Fibroblast of upper back skin (primary cell): ENCODE measurements at places on chromosomes 4 and X.
A peak's percentile ranks its signal among the peaks of the same experiment; 100 is the strongest.

- no peak for DNase-seq
Observed at GRCh38 chr4:72875138-72875537, 194.4 kb downstream of the COX18 start.

DNA sequence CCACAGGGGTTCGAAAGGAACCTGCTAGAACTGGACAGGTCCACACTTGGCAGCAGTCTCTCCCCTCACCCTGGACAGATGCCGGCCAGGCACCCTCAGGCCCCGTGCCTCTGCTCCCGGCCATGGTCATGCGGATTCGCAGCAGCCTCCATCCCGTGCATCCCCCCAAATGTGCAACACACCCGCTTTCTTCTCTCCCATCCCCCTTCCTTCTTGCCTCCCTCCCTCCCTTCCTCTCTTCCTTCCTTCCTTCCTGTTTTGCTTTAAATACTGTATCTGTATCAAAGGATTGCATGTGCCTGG lies 35.0 kb upstream of the HMX1 start:
- DNase-seq = no peak

DNA sequence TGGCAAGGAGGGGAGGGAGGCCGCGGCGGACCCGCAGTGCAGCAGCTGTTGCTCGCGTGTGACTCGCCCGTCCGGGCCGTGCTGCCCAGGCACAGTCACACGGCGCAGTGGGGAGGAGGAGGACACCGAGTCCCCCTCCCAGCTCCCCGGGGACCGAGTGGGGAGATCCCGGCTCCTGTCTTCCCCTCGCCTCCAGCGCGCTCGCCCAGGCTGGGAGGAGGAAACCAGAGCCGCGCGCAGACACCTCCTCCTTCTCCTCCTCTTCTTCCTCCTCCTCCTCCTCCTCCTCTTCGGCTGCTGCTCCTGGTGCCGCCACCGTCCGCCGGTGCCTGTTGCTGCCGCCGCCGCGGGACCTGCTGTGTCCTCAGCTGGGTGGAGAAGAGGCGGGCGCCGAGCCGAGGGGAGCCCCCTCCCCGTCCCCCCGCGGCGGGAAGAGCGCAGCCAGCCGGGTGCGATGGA lies at the start of gene TBC1D1:
TBC1D1 (plus strand) TSS at position 284 of the 459 bp plus-strand sequence. CDS start 11,012 bp downstream, outside the sequence.
- DNase-seq = no peak

DNA sequence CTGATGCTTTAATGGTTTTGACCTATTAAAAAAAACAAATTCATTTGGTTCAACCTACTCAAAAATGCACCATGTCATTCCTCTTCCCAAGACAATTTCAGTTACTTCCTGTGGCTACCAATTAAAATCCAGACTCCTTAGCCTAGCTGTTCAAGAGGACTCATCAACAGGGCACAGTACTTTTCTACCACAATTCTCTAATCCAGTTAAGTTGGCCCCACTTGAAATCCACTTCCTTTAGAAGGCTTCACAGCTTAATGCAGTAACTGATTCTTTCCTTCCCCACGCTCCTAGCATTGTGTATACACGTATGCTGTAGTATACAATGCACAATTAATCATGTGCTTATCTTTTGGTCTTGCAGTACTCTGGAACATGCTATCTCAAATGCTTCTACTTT lies 129.8 kb downstream of the UGT8 start:
- no peak for DNase-seq

DNA sequence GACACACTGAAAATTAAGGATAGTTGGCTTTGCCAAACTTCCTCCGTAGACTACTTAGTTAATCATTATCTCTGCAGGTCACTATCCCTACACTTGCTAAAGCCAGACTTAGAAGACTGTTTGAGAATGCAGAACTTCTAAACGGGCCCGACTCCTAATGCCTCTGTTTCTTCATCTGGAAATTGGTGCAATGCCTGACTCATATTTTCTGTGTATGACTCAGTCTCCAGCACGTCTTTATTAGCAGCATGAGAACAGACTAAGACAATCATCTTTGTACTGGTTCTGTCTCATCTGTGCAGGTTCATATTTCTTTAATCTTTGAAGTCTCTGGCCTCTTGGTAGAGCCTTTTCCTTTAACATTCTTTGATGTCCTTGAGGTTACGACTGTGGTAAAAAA lies 411.9 kb upstream of the ACTRT1 start:
- peak; percentile 71 for DNase-seq

DNA sequence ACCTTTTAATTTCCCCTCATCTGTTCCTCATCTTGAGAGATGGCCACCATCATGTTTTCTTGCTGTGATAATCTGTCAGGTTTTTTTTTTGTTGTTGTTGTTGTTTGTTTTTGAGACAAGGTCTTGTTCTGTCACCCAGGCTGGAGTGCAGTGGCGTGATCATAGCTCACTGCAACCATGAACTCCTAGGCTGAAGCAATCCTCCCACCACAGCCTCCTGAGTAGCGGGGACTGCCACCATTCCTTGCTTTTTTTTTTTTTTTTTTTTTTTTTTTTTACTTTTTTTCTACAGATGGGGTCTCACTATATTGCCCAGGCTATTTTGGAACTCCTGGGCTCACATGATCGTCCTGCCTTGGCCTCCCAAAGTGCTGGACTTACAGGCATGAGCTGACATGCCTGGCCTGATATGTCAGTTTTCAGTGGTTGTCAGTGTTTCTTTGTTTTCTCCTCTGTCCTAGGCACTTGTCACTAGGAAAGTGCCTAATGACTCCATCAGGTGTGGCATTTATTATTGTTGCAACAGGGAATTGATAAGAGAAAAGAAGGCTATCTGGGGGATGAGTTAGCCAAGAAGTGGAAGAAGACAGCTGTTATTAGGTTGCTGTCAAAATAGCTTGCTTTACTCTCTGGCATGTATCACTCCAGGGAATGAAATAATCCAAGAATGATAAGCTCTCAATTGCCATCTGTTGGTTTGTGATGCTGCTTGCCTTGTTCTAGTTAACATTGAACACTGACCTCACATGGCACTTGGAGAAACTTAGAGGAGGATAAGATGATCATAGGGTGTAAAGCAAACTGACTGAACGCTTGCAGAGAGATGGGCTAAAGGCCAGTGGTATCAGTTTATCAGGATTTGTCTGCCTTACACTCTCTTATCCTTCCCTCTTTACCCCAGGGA lies 41.7 kb downstream of the TMEM164 start:
- no peak for DNase-seq

- DNase-seq = peak; percentile 14
Observed at GRCh38 chr4:146370841-146371240, 150.9 kb downstream of the SLC10A7 start.
